Activated T-cell treated with anti-CD3 and anti-CD28 coated beads, Interleukin-2, amount 50 U/mL, for 4 hours (primary cell): ENCODE measurements at places on chromosomes 11 and 22. TPM values are rescaled to one million over a fixed set of nuclear protein-coding genes. Genes with fewer than 3 reads are reported as not detected.
A peak's percentile ranks its signal among the peaks of the same experiment; 100 is the strongest.

The SLC7A4 gene
- total RNA-seq, result 0.10 TPM

The KCTD21 gene
- 5.4 TPM for total RNA-seq

The OR4A16 gene
- not detected for total RNA-seq

The CALCA gene
- total RNA-seq, result not detected

The TEX54 gene
- 0.92 TPM for total RNA-seq

The BTBD18 gene
- total RNA-seq, result not detected

DNA sequence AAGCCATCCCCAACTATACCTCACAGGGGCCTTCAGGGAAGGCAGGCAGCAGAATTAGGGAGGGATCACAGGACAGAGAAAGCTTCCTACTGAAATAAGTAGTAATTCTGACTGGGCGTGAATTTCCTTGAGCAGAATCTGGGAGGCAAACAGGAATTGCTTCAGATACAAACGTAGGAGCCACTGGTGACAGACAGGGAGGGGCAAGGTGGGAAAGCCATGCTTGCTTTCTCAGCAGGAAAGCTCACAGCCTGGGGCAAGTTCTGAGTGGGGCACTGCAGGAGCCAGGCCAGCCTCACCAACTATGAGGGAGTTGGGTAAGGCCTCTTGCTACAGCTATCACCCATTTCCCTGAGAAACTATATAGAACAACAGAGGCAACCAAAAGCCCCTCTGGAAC lies 43.6 kb downstream of the ARHGAP32 start:
- DNase-seq, result no peak

DNA sequence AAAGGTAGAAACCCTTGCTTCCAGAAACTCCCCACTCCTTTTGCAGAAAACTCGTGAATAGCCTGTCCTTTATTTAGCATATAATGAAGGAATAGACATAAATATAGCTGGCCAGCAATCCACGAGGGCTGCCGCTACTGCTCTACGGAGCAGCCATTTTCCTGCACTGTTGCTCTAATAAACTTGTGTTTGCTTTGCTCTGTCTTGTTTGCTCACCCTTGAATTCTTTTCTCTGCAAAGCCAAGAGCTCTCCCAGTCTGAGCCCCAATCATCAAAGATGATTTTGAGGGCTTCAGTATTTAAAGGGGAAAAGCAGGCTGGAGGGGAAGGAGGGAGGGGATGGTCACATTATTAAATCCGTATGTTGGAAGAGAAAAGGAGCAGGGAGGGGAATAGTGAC lies 16.6 kb upstream of the CHKA start:
- DNase-seq, result no peak

DNA sequence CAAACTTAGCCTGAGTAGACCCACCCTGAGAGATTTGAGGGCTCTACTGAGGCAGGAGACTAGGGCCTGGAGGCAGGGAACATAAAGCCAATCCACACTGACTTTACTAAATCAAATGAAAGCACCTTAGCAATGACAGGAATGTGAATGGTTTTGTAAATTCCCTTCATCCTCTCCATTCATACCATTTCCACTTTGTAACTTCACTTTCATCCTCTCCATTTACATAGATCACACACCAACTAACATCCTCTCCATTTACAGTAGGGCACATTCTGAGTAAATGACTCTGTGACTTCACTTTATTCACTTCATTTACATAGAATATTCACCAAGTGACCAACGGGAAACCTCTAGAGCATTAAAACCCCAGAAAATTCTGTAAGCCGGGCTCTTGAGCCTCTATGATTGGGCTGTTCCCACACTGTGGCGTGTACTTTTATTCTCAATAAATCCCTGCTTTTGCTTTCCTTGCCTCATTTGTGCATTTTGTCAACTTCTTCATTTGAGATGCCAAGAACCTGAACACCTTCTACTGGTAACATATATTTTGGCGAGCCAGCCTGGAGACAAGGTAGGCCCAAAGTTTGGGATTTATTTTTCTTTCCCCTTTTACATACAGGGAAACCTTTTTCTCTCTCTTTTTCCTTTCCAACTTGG lies 82.9 kb downstream of the PIWIL4 start:
- no peak for DNase-seq

DNA sequence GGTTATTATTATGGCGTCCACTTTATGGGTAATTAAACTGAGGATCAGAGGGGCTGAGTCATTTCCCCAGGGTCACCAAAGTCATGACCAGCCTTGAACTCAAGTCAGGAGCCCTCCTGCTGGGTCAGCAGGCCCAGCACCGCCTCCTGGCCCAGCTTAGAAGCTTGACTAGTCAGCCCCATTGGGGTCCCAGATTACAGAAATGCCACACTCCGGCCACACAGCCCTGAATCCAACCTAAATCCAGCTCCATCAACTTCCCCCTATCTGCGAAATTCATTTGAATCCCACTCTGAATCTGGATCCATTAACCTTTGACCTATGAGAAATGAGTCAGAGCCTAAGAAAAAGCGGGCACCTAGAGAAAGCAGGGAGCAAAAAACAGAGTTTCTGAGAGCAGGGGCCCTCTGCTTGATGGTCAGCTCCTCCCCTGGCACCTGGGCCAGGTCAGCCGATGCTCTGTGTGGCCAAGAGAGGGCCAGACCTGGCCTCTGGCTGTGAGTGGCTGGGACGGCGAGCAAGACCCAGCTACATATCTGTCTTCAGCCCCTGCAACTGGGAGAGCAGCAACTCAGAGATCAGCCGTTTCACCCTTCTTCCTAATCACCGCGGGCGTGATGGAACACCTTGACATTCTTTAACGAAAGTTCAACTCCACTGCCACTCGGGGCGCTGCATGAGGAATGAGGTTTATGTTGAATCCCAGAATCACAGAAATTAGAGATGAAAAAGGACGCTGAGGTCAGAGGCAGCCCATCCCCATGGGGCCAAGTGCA lies 196.1 kb downstream of the TRIM29 start:
- DNase-seq, result no peak

DNA sequence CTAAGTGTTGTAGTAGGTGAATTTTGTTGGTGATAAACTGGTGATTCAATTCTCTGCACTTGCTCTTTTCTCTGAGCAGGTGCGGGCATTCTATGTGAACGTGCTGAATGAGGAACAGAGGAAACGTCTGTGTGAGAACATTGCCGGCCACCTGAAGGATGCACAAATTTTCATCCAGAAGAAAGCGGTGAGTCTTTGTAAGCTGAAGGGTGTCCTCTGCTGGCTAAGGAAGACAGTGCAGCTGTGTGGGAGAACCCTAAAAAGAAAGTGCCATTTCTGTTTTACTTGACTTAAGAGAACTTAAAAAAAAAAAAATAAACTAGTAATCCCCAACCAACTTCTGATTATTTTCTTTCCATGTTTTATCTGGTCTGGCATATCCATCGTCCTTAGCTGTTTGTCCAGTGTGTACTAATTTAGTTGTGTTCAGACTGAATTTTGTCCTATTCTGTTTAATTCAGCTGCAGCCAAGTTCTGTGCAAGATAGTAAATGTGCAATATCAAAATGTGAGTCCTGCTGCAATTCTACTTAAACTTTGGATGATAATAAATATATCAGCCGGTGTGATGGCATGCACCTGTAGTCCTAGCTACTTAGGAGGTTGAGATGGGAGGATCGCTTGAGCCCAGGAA lies 29.6 kb downstream of the CAT start:
- DNase-seq, result peak; percentile 17

DNA sequence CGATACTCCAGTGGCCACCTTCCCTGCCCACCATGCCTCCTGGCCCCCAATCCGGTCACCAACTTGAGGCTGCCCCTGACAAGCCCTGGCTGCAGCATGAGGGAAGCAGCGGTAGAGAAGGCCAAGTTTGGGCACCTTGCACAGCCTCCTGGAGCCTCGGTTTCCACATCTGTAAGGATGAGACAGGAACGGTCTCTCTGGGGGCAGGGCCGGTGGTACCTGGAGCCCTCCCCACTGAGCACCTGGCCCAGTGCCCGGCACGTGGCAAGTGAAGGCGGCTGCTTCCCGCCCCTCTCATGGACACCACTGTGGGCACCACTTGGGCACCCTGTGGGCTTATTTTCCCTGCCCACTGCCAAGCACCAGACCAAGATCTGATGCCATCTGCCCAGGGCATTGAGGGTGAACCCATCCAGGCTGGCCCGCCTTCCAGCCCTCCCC lies 77.8 kb downstream of the CDKN1C start:
- no peak for DNase-seq

- no peak for DNase-seq
Measured at GRCh38 chr11:82980292-82980691, 78.8 kb downstream of the DDIAS start.

- no peak for DNase-seq
Measured at GRCh38 chr11:116873381-116873780, 36.0 kb upstream of the APOA1 start.

DNA sequence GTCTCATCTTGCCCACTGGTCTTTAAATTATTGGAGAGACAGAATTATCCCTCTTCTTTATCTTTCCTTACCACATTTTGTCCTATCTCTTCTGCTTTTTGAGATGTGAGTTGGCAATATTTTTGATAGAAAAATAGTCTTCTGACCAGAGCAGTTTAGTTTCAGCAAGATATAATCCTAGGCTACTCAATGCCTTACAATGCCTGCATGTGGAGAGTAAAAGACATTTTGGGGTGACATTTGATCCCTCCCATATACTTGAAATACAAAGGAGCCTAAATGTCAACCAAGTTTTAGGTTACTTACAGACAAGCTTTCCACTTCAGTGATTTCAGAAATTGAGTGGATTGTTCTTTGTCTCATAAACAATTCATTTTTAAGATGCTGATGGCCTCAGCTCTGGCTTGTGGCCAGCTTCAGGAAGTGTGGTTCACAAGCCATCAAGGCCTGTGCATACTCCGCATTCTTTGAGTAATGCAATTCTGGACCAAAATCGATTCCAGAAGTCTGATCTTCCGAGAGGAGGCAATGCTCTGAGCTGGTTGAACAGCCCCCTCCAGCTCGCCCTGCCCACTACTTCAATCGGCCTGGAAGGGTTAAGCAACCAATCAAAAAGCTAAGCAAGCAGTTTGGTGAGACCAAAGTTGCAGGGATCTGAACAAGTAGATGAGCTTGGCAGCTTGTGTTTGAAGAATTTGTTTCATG lies 274.4 kb downstream of the BLID start:
- no peak for DNase-seq

DNA sequence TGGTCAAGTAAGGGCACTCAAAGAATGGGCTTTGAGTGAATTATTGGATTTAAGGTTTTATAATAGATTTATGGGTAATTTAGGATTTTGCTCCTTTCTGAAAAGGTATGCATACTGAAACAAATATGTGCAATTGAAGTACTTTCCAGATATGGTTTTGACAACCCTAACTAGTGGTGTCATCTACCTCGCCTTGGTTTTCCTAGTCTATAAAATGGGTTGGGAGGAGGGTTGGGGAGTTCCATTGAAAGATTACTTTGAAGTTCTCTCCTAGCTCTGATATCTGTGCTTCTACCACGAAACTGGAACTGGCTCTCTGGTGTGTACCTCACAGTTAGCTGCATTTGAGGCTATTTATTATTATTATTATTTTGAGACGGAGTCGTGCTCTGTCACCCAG lies 431 bp upstream of the SPTBN2 start:
- no peak for DNase-seq

- DNase-seq, result no peak
Measured at GRCh38 chr11:32671051-32671450, 87.4 kb downstream of the EIF3M start.

- DNase-seq, result no peak
Measured at GRCh38 chr22:40673017-40673416, 6.3 kb upstream of the MCHR1 start.

GRCh38 chr11:94023856-94024255 lies 2.7 kb downstream of the HEPHL1 start:
- no peak for DNase-seq

GRCh38 chr11:60498399-60498798 lies 5.8 kb downstream of the MS4A12 start:
- no peak for DNase-seq

DNA sequence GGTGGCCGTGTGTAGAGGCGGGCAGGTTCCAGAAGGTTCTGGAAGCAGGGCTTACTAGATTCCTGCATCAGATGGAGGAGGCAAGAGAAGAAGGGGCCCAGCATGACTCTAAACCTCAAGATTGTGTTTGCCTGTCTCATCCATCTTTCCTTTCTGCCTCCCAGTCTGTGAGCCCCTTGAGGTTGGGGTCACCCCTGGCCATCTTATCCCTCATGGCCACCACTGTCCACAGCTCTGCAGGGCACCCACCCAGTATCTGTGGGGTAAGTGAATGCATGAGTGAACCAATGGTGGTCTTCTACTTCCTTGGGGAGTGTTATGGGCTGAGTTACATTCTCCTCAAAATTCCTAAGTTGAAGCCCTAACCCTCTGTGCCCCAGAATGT lies 79.3 kb downstream of the MYEOV start:
- no peak for DNase-seq

DNA sequence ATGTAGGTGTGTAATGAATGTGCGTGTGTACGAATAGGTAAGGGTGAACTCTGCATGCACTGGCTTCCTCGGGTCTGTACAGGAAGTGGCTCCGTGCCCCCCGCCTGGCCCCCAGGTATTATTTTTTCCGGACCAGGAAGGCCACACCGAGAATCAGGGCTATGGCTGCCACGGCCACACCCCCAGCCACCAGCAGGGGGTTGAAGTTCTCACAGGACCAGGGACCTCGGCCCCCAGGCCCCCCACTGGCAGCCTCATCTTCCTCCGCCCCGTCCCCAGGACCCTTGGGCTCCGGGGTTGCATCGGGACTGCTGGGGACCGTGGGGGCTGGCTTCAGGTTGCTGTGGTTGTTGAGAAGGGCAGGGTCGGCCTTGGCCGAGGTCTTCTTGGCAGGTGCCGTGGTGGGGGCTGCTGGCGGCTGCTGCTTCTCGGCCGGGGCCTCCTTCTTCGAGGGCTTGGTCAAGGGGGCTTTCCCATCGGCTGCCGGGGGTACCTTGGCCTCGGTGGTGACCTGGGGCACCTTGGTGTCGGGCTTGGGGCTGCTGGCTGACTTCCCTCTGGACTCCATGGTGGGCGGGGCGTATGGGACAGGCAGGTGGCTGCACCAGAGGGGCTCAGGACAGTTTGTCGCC lies 1.8 kb downstream of the CEND1 start:
- no peak for DNase-seq

DNA sequence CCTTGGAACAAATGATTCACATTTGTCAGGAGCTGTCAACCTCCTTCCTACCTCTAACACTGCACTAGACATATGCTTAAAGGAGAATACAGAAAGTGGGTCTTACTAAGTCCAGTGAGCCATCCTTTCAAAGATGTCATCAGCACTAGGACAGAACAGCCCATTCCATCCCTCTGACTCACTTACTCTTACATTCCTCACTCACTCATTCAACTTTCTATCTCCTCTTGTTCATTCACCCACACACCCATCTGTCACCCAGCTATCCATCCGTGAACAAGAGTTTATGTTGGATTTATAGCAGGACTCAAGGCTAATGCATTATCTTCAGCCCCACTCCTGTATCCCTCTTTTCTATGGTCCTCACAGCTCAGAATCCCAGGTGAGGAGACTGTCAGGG lies 9.1 kb downstream of the INSC start:
- no peak for DNase-seq

- no peak for DNase-seq
Measured at GRCh38 chr22:20637750-20638506, 130.5 kb downstream of the MED15 start.
